ENCODE measurements at places on chromosomes 4 and X.

- no peaks in the 10 kb centered on the region for H3K4me1 ChIP-seq
- no peak overlapping the region for H3K4me3 ChIP-seq
- H3K36me3 ChIP-seq, result no peaks in the 10 kb centered on the region
- no peaks in the 10 kb centered on the region for H3K27me3 ChIP-seq
- no peak for DNase-seq
Observed at GRCh38 chr4:160265014-160265413, 1162.1 kb downstream of the RAPGEF2 start.

DNA sequence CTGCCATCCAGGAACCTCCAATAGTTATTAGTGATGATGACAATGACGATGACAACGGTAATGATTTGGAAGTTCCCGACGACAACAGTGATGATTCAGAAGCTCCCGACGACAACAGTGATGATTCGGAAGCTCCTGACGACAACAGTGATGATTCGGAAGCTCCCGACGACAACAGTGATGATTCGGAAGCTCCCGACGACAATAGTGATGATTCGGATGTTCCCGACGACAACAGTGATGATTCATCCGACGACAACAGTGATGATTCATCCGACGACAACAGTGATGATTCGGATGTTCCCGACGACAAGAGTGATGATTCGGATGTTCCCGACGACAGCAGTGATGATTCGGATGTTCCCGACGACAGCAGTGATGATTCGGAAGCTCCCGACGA is 14.7 kb downstream of the CXCR3 start:
- DNase-seq, result no peak
- H3K36me3 ChIP-seq, result no peaks in the 10 kb centered on the region
- no peaks in the 10 kb centered on the region for H3K4me1 ChIP-seq
- H3K27ac ChIP-seq, result no peak overlapping the region

DNA sequence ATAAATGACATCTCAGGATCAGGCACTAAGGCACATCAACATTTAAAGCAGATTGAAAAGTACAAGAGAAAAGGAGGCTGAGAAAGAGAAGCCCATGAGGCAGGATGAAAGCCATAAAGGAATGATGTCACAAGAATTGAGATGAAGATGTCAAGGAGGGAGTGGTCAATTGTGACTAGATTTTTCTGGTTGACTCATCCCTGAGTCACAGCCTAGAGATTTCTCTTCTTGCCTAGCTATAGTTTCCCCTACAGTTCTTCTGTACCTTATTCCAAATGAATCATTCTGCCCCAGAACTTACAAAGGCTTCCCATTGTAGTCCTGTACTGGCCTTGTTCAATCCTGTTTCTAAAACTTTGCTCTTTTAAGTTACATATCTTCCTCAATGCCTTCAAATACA is 3.4 kb upstream of the USP53 start:
- H3K4me3 ChIP-seq, result no peak overlapping the region
- no peaks in the 10 kb centered on the region for H3K36me3 ChIP-seq
- H3K27ac ChIP-seq, result peak overlapping the region; percentile 22
- DNase-seq, result no peak
- no peaks in the 10 kb centered on the region for H3K27me3 ChIP-seq

DNA sequence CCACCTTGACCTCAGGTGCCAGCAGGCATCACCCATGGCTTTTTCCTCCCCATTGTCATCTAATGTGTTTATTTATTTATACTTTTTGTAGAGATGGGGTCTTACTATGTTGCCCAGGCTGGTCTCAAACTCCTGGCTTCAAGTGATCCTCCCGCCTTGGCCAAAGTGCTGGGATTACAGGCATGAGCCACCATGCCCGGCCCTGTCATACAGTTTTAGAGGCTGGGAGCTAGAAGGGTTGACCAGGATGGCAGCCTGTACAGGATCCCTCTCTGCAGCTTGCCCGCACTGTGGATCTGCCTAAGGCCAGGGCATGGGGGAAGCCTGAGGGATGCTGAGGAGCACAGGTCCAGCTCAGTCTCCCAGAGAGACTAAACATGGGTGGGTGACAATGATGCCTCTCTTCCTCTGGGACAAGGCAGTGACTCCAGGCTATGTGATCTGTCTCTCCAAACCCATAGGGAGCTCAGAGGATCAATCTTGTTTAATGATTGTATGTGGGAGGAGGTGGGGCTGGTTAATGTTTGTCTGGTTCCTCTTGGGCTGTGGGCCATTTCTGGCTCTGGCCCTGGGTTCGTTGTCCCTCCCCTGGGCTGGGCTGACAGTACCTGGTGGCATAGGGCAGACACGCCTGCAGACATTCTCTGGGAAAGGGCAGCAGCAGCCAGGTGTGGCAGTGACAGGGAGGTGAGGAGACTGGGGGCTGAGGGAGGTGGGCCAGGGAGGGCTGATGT is 8.3 kb upstream of the GJB1 start:
- H3K4me1 ChIP-seq, result no peaks in the 10 kb centered on the region
- no peaks in the 10 kb centered on the region for H3K27me3 ChIP-seq
- H3K36me3 ChIP-seq, result no peaks in the 10 kb centered on the region

DNA sequence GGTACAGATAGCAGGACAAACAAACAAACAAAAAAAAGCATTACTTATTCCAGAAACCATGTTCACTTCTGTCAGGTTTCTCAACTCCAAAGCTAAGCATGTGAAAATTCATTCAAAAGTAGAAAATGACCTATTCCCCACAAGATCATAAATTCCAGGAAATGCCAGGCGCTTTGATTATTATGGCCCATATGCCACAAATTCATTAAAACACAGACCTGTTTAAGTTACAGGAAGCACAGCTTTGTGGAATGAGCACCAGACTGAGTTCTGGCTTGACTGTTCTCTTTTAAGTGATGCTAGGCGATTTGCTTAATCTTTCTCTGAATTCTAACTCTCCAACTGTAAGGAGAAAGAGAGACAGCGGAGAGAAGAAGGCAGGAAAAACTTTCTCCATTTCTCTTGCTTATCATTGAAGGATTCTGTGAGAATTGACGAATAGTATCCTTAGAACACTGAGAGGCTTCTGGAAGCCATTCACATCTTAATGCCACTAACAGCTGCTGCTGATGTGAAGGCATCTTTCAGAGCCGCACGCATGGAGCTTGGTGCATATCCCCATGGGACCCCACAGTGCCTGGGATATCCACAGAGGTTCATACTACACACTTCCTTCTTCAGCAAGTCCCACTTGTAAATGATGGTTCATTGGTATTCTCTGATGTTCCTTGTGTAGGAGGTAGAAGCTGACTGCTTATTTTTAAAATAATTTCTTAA is 138.0 kb downstream of the ZNF674 start:
- H3K36me3 ChIP-seq, result no peaks in the 10 kb centered on the region
- H3K27me3 ChIP-seq, result no peaks in the 10 kb centered on the region
- DNase-seq, result no peak
- no peak overlapping the region for H3K4me3 ChIP-seq
- H3K27ac ChIP-seq, result no peak overlapping the region

GRCh38 chrX:42188730-42189129 is 265.4 kb upstream of the CASK start:
- no peaks in the 10 kb centered on the region for H3K36me3 ChIP-seq
- no peak for DNase-seq
- H3K27ac ChIP-seq, result no peak overlapping the region
- H3K4me3 ChIP-seq, result no peak overlapping the region

GRCh38 chr4:133147286-133147821 is 1.7 kb upstream of the PCDH10 start:
- DNase-seq, result no peak
- H3K27ac ChIP-seq, result no peak overlapping the region
- peak overlapping the region; percentile 42 for H3K4me3 ChIP-seq
- H3K27me3 ChIP-seq, result peaks cover 10% of the 10 kb centered on the region
- H3K36me3 ChIP-seq, result no peaks in the 10 kb centered on the region

- no peaks in the 10 kb centered on the region for H3K4me1 ChIP-seq
Observed at GRCh38 chr4:36904823-36905222, 339.7 kb upstream of the NWD2 start.

DNA sequence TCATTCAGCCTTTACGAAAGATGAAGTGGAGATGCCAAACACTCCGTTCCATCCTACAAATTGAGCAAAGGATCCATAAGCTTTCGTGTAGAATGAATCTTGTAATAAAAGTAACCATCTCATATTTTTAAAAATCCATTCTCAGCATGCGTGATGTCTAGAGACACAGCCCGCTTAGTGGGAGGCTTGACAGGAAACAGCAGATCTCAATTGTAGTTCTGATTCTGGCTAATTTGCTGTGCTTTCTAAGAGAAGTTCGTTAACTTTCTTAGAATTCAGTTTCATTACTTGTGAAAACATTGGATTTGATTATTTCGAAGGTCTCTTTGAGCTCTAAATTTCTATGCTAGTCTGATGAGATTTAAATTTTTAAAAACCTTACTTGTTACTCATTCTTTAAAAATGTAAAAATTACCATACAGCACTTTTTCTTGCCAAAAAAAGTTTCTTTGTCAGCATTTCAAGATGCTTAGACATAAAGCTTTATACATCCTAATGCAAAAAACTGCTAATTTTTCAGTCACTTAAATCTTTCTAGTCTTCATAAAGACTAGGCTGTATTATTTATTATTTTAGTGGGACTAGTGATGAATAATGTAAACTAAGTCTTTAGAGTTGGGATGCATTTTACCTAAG is 66.9 kb upstream of the NEIL3 start:
- no peaks in the 10 kb centered on the region for H3K36me3 ChIP-seq
- H3K27ac ChIP-seq, result no peak overlapping the region
- no peaks in the 10 kb centered on the region for H3K4me1 ChIP-seq
- no peak for DNase-seq
- no peaks in the 10 kb centered on the region for H3K27me3 ChIP-seq
- no peak overlapping the region for H3K4me3 ChIP-seq

GRCh38 chrX:23756165-23756564 is 13.1 kb upstream of the ACOT9 start:
- no peak overlapping the region for H3K4me3 ChIP-seq
- H3K4me1 ChIP-seq, result no peaks in the 10 kb centered on the region
- no peak overlapping the region for H3K27ac ChIP-seq
- no peaks in the 10 kb centered on the region for H3K36me3 ChIP-seq
- no peaks in the 10 kb centered on the region for H3K27me3 ChIP-seq

DNA sequence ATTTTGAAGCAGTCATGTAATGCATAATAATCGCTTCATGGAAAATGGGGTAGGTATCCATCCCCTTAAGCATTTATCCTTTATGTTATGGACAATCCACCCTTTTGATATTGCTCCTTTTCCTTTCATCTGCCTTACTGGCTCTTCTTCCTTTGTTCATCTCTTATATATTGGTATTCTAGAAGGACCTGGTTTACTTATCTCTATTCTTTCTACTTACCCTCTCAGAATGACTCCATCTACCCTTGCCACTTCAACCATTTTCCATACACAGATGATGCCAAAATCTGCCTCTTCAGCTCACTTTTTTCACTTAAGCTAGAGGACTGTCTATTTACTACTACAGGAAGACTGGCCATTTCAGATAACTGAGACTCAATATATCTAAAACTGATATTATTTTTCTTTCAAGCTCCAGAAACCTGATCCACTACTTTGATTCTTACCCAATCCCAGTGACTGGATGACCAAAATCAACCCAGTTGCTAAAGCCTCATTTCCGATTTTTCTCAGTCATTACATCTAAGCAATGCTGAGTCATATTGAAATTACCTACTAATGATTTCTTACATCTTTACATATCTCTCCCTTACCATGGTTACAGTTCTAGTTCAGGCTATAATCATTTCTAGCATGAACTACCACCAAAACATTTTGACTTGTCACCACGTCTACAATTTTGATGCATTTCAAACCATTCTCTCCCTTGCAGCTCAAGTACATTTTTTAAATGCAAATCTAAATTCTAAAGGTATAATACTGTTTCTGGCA is 93.7 kb downstream of the FAAH2 start:
- no peaks in the 10 kb centered on the region for H3K4me1 ChIP-seq
- DNase-seq, result no peak
- H3K27me3 ChIP-seq, result no peaks in the 10 kb centered on the region
- no peaks in the 10 kb centered on the region for H3K36me3 ChIP-seq

- H3K4me3 ChIP-seq, result no peak overlapping the region
- H3K27ac ChIP-seq, result no peak overlapping the region
Observed at GRCh38 chrX:74272230-74272629, 31.8 kb upstream of the ZCCHC13 start.

- no peak for DNase-seq
- H3K36me3 ChIP-seq, result no peaks in the 10 kb centered on the region
- peaks cover 18% of the 10 kb centered on the region for H3K4me1 ChIP-seq
- H3K27me3 ChIP-seq, result no peaks in the 10 kb centered on the region
Observed at GRCh38 chr4:142126890-142127497, 490.6 kb downstream of the IL15 start.

DNA sequence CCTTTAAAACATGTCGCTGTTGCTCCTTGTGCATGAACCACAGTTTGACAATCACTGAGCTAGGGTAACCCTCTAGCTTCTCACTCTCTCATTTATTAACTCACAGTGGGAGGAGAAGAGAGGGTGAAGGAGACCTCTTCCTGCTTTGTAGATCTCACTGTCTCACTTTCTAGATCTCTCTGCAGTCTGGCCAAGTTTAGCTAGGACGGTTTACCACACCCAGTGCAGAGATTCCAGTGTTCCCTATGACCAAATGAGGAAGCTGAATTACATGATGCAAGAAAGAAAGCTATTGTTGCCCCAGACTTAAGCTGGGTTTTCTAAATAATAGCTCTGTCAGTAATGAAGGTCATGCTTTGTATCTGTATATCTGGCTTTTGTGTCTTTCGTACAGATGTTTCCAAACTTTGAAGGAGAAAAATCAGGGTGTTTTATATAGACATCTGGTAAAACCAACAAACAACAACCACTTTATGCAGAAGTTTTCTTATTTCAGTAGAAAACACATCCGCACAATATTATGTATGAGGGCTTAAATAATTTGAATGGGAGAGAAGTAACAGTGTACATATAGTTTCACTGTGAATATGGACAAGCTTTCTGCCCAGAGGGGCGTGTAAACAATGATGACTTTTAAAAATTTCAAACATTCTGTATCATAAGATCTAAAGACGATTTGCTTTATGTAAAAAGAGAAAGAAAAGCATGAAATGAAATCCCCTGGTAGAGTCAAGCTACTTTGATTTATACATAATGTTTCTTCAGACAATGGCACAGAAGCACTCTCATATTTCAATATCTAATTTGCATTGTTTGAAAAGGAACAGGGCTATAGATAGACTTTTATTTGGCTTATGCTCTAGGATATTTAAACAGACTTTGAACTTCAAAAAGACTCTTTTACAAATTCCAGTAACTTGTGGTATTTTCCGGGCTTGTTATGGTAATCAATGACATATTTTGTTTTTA is 582.3 kb downstream of the FSTL5 start:
- H3K27me3 ChIP-seq, result no peaks in the 10 kb centered on the region
- no peaks in the 10 kb centered on the region for H3K4me1 ChIP-seq
- H3K4me3 ChIP-seq, result no peak overlapping the region
- no peak overlapping the region for H3K27ac ChIP-seq
- H3K36me3 ChIP-seq, result no peaks in the 10 kb centered on the region
- no peak for DNase-seq

DNA sequence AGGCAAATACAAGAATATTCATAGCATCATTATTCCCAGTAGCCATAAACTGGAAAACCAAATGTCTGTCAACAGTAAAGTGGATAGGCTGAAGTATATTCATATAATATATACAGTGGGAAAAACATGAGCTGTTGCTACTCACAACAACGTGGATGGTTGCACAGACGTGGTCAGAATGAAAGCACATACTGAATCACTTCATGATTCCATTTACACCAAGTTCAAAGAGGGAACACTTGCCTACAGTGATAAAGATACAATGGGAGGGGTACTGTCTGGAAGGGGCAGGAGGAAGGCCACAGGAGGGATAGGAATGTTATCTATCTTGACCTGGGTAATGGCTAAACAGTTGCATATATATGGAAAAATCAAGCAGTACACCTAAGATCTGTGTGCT is 25.3 kb downstream of the APBB2 start:
- H3K4me1 ChIP-seq, result peaks cover 28% of the 10 kb centered on the region
- no peaks in the 10 kb centered on the region for H3K27me3 ChIP-seq
- H3K27ac ChIP-seq, result no peak overlapping the region
- H3K4me3 ChIP-seq, result no peak overlapping the region
